ENCODE measurements at places on chromosomes 1 and 21.

DNA sequence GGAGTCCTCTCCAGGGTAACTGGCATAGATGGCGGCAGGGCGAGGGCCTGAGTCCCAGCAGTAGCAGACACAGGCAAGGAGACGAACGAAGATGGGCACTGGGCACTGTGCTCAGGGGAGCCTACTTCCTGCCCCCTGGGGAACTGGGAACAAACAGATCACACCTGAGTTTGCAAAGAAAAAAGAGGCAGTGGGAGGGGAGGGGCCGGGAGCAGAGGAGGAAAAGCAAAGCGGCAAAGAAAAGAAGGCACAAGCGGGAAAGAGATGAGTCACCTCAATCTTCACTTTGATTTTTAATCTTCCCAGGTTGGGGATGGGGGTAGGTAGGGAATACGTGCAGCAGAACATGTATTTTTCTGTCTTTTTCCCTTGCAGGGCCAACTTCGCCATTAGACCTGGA lies 44.0 kb downstream of the ZSCAN20 start:
- DNase-seq = no peak

GRCh38 chr21:35940074-35940927 lies 120.0 kb downstream of the SETD4 start:
- DNase-seq = no peak

GRCh38 chr1:110203021-110203661 lies 7.0 kb upstream of the KCNC4 start:
- DNase-seq = peak; percentile 16

DNA sequence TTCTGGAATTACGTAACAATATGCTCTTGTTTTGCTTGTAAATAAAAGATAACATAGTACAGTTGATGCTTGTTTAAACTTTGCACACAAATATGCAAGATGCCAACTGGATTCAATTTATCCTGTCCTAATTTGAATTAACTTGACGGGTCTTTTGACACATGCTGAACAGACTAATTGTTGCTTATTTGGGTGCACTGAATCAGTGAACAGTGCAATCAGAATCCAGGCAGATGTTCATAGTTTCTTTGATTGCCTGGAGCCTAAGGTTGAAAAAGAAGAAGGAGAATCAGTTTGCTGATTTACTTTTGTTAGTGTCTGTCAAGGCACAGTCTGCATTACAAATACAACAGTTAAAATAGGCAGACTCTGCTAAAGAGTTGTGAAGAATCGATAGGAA lies 307.9 kb downstream of the COL11A1 start:
- DNase-seq = no peak

GRCh38 chr1:87240661-87241285 lies 87.9 kb upstream of the LMO4 start:
- no peak for DNase-seq

GRCh38 chr1:150688763-150689162 lies 8.2 kb downstream of the GOLPH3L start:
- DNase-seq = no peak

- DNase-seq = no peak
Measured at GRCh38 chr1:237608433-237608832, 282.3 kb downstream of the ZP4 start.

GRCh38 chr1:225973158-225973557 lies 26.0 kb downstream of the SDE2 start:
- DNase-seq = no peak

DNA sequence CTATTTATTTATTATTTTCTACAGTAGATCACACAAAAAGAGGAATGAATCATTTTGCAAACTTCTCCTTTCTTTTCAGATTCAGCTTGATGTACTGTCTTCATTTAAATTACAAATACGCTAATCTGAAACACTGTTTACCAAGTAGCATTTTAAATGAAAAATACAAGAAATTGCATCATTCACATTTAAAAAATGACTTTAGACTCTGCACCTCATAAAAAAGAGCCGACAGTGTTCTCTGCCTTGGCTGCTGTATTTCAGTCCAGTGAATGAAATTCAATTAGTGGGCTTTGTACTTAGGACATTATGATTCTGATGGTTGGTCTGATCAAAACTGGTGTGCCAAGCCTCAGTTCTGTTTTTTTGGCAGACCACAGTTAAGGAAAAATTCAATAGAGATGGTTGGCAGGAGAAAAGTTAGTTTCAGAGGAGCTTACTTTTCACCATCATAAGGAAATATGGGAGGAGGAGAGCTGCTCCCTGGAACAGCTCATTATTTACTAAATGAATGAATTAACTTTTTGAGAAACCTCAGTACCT lies 222.4 kb upstream of the ESRRG start:
- no peak for DNase-seq

Data from stimulated activated CD8-positive, alpha-beta memory T cell treated with anti-CD3 and anti-CD28 coated beads, Interleukin-7, amount 100 ng/mL, for 24 hours (primary cell).